Activated T-helper 1 cell treated with Interleukin-2 at 50 U/mL for 16 hours (primary cell): ENCODE measurements at places on chromosomes 11 and 22.

DNA sequence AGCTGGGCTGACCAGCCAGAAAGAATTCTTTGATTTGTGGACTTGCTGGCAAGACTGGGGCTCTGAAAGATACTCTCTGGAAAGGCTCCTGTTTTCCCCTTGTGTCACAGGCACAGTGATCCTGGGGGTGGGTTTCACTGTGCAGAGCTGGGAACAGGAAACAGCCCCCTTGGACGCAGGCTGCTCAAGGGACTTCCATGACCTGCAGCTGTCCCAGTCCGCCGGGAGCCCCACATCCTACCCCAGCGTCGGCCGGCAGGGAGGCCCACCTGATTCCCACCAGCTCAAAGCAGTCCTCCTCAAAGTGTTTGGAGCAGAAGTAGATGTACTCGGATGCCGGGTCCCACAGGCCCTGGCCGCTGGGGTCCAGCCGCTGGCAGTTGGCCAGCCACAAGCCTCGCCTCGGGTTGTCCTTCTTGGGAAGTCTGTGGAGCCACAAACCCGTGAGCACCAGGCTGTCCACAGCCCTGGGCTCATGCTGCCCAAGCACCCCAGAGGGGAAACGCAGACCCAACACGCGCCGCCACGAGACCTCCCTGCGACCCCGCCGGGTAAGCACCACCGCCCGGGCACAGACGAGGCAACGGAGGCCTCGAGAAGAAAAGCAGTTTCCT is 824 bp downstream of the THAP7 start:
- DNase-seq: no peak

DNA sequence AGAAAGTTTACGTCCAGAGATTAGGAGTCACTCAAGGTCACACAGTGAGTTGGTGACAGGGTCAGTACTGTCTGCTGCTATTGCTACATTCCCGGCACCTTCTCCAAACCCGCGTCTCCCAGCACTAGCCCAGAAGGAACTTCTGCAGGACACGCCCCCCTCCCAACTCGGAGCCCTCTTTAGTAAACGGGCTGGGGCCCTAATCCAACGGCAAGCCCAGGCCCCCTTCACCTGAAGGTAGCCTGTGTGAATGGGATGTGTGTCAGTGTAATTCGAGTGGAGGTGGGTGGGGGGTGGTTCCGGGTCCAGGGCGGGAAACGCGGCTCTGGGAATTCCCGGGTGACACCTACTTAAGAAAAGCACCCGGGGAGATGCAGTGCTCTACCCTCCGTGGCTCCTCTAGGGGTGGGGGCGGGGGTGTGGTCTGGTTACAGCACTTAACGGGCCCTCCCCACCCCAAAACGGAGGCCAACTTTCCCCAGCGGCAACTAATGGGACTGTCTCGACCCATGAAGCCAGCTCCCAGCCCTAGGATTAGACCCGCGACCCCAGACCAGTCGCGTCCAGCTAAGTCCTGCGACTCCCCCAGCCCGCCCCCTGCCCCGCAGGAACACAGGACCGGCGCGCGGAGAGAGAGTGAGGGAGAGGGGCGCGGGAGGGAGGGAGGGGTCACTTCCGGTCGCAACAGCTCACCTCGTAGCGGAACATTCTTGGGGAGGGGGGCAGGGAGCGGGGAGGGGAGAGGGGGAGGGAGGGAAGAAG is 468 bp downstream of the PATL1 start:
- peak; percentile 35 for DNase-seq

GRCh38 chr11:71223671-71224660 is 28.4 kb downstream of the SHANK2 start:
- no peak for DNase-seq

DNA sequence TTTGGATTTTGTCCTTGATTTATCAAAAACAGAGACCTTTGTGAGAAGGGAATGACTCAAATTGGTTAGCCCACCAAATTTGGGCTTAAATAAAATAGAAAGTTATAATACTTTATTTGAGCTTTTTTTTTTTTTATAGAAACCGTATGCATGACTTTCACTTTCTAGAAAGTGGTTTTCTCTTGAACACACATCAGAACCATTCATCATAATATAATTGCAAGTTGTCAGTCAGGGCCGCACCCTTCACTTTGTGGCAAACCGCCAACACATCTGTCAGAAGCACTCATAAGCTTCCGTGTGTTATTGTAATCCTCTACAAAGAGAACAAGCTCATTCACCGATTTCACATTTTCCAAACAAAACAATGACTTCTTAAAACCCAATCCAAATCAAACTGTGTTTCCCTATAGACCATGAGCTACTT is 76.1 kb downstream of the SOX6 start:
- no peak for DNase-seq

- DNase-seq: no peak
Measured at GRCh38 chr11:90916706-90917105, 693.9 kb upstream of the CHORDC1 start.

- DNase-seq: no peak
Measured at GRCh38 chr11:65454311-65454695, 31.7 kb downstream of the NEAT1 start.

DNA sequence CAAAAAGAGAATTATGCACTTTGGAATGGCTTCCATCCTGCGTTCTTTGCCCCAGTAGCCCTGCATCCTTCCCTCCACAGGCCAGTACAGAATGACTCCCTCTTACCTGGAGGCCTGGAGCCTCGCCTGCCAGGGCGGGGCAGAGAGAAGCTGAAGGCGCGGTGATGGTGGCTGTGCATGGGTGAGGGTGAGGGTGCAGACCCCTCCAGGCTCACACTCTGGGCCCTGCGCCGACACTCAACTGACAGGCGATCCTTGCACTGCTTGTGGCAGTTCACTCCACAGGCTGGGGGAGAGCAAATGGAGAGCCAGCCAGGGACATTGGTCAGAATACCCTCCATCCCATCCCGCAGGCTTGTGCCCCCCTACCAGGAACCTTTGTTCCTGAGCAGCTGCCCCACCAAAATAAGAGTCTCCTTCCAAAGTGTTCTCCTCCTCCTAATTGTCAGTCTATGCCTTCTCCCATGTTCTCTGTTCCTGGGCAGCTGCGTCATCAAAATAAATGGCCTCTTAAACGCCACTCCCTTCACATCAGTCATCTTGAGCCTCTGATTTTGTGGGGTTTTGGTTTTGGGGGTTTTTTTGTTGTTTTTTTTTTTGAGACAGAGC is 5.9 kb upstream of the NRXN2 start:
- DNase-seq: no peak

- no peak for DNase-seq
Measured at GRCh38 chr22:17119481-17120202, 1.5 kb downstream of the TMEM121B start.

DNA sequence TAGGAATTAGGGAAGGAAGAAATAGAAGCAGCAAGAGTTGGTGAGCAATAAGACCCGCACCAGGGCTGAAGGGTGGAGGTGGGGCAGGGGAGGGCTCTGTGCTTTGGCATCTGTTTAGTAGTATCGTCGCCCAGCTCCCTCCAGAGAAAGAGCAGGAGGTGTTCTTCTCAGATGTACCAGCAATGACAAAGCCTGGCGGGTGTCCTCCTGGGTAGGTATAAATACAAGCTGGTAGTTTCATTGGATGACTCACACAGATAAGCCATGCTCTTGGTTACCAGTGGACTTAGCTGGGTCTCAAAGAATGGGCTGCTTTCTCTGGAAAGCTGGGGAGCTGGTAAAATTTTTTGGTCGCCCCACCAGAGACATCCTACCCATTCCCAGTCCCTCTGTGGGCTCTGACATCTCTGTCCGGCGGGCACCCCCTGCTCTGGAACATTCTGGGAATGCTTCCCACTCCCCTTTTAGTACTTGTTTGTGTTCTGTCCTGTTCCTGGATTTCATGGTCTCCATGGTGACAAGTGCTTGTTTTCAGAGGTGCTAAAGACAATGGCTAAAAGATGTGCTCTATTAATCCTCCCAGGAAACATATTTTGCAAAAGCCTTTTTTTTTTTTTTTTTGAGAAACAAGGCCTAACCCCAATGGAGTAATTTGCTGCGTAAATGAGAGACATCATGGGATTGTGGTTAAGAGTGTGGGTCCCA is 15.4 kb upstream of the TUBA8 start:
- no peak for DNase-seq

GRCh38 chr11:22657101-22657694 is 9.2 kb upstream of the GAS2 start:
- DNase-seq: no peak

GRCh38 chr11:77993902-77994301 is 566 bp downstream of the INTS4 start:
- no peak for DNase-seq

DNA sequence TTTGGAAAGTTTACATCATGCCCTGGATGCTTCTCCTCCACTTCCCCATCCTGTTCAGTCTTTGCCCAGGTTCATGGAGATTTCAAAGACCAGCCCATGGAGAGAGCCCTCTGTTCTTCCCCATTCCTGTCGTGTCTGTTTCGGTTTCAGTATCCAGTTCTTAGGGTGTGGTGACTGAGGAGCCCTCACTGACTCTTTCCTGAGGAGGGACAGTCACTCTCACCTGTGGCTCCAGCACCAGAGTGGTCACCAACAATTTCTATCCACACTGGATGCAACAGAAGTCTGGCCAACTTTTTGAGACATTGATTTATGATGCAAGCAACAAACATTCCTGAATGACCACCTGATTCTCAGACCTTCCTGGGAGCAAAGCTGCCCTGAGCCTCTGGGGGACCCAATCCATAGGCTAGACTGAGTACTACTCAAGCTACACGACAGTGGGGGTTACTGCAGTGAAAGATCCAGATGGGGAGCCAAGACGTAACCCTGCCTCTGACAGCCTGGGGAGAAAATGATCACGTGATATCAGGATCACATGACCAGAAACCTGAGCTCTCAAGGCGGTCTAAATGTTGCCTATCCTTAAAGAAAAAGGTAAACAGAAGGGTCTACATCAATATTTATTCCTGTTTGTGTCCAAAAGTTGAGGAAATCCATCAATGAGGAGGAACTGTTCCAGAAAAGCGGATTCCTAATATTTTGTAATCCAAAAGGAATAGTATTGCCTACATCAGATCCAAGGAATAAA is 76.2 kb upstream of the VPREB1 start:
- DNase-seq: no peak

GRCh38 chr11:83249972-83250593 is 36.1 kb downstream of the CCDC90B start:
- no peak for DNase-seq

- DNase-seq: no peak
Measured at GRCh38 chr11:123405123-123405592, 24.9 kb upstream of the GRAMD1B start.

- DNase-seq: no peak
Measured at GRCh38 chr22:46672731-46673130, 52.5 kb downstream of the GRAMD4 start.

GRCh38 chr11:85787809-85788760 is 22.9 kb downstream of the SYTL2 start:
- DNase-seq: no peak

DNA sequence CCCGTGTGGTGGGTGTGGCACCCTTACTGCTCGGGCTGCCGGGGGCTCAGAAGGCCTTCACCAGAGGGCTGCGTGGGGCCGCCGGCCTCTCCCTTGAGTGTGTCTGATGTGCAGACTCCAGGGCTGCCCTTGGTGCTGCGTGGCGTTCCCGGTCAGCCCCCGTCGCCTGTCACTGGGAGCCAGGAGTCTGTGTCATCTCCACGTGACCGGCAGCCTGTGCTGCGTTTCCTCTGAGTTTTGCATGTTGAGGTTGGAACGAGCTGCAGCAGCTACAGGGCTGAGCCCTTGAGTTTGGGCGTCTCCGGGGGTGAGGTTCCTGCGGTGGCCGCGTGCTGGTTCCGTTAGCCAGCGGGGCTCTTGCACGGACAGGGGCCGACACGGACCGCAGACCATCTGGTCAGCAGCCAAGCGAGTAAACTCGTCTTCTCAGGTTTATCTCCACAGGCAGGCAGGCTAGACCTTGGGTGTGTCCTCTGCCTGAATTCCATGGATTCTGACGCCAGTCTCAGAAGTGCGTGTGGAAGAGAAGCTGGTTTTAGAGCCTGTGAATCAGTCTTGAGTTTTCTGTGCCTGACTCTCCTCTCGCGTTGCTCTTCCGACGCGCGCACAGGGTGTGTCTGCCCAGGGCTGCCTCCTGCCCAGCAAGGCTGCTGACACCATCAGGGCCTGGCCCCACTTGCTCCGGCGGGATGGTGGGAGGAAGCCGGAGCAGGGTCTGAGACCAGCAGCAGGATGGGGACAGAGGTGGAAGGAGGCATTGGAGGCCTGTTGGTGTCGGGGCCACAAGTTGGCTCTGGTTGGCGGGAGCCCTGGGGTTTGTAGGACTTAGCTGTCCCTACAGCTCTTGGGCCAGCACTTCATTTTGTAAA is 10.5 kb downstream of the PTDSS2 start:
- no peak for DNase-seq

DNA sequence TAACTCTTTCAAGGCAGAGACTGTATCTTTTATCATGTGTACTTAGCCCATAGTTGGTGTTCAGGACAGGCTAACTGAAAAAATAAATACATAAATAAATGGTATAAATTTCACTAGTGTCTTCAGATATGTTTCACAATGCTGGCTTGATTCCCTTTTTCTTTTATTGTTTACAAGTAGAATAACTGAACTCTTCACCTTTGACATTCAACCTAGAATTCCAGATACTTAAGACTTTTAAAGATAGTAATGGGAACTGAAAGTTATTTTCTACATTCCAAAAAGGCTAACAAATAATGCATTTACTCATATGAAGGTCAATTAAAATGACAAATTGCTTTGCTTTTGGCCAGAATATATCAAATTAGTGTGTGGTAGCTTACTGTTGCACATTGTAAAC is 411.3 kb upstream of the TENM4 start:
- DNase-seq: no peak

DNA sequence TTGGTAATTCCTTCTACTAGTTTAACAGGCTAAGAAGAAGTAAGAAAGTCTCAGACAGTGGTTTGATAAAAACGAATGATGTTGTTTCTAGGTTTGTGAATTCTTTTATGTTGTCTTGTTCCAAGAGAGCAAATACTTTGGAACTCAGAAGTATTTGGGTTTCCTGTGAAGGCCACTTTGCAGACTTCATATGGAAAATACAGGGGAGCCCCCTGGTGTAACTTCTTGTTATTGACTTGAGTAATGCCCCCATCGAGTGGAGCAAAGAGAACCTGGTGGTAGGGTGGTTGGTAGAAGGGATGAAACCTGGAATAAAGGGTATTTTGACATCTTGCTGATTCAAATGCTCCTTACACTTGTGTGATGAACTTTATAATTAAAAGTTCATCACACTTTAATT is 40.0 kb upstream of the PTH start:
- no peak for DNase-seq

DNA sequence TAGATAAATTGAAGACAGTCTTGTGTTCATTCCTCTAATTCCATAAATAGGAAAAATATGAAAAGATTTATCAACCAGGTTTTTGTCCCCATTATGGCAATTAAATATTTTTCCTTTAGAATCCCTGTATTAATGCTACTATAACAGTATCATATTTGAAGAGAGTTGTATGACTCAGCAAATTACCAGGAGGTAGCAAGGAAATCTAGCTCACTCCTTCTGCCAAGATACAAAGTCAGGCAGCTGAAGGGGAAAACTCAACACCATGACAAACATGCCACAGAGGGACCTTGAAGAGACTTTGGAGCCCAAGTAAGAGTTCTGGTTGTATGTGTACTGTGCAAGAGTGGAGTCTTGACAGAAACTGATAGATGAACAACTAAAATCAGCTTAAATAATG is 143.3 kb downstream of the GUCY1A2 start:
- no peak for DNase-seq
